Cerebellum (tissue), 4 donors: ENCODE measurements at places on chromosomes 3 and 15.

DNA sequence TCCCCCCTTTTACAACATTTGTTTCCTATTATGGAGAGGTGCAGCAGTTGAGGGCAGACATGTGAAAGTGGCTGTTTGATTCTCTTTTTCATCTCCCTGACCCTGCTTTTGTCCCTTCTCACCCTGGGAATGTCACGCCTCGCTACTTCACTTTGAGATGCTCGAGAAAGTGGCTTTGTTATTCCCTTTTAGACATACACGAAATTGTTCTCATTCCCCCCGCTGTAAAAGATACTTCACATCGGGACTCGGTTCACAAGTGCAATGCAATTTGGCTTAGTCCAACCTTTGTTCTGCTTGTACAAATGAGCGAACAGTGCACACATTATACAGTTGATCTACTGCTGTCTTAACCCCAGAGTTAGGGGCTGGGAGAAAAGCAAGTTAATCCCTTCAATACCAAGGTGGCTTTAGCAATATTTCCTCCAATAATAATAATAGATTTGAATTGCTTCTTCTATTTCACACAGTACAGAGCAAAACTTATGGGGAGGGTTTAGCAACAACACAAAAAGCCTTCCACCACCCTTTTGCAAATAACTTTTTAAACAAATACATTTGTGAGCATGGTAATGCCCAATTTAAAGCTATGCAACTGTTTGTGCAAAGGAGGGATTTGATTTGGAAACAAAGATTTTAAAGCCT lies 5.7 kb upstream of the FOXB1 start:
- DNase-seq, result no peak

DNA sequence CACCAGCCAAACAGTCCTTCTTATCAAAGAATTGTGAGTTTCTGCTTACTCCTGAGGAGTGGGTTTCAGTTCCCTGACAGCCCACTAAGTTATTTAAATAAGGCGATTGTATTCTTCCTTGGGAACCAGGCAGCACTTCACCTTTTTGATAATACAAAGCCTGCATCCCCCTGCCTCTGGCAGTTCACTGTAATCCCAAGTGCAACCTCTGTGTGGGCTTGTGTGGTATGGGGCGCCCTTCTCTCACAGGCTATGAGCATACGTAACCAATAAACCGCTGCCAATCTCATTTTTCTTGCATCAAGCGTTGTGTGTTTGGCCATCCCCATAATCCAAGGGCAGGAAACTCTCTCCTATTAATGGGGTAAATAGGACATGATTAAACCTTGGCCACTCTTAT lies 1025.6 kb downstream of the NSUN3 start:
- no peak for DNase-seq

DNA sequence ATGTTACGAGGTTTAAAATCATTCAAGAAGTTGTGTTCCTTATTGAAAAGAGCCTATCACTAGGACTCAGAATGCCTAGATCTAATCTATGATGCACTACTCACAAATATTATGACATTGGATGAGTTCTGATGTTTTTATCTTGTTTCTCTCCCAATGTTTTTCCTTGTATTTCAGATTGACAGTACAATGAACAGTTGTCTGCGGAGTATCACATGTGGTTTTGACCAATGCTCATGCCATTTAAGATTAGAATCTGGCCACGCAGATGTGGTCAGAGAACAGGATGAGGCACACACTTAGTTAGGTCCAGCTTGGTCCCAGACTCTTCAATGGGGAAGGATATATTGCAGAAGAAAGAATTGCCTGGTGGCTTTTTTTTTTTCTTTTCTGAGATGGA lies 25.6 kb upstream of the CCDC50 start:
- no peak for DNase-seq

DNA sequence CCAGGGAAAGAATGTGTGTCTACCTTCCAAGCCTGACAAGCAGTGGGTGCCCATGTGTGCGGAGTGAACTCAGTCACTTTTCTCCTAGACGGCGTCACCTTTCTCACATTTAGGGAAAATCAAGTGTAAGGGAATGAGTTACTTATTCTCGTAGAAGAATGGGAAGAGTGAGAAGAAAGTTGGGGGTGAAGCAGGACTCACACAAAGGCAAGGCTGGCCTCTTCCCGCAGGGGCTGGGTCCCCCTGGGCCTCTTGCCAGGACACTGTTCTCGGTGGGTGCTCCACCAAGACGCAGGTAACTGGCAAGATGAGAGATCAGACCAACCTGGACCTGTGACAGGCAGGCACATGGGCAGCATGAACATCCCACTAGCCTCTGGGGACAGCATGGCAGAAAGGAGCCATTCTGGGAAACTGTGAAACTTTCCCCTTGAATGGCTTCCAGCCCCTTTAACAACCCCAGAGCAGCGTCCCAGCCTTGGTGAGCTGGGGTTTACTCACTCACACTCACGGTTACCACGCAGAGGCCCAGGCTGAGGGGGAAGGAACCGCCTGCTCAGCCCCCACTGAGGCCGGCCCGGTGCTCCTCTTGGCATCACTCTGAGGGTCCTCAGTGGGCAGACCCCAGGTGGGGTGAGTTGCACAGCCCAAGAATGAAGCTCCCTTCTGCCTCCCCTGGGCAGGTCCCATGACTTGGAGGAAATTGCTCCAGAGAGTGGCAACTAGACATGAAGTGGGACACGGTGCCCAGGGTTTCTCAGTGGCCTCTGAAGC lies 15.0 kb upstream of the SRP14 start:
- no peak for DNase-seq
